ENCODE measurements at places on chromosomes 4 and X.

- DNase-seq = no peak
Measured at GRCh38 chrX:68989865-68990606, 161.2 kb downstream of the EFNB1 start.

DNA sequence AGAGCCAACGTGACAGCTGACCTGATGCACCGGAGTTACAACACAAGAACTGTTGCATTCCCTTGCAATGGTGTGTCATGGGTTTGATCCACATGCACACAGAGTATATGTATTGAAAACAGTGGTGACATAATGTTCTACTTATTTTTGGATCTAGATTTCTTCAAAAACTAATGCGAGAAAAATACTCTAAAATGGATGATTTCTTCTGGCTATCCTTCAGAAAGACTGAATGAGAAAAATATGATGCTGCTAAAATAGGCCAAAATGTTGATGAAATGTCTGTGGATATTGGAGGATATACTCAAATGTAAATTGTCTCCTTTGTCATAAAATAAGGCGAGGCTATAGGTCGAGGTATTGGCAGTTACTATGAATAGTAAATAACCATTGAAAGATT is 30.4 kb downstream of the LIMCH1 start:
- DNase-seq = no peak

- DNase-seq = no peak
Measured at GRCh38 chrX:97909245-97909644, 1025.5 kb downstream of the RPA4 start.

DNA sequence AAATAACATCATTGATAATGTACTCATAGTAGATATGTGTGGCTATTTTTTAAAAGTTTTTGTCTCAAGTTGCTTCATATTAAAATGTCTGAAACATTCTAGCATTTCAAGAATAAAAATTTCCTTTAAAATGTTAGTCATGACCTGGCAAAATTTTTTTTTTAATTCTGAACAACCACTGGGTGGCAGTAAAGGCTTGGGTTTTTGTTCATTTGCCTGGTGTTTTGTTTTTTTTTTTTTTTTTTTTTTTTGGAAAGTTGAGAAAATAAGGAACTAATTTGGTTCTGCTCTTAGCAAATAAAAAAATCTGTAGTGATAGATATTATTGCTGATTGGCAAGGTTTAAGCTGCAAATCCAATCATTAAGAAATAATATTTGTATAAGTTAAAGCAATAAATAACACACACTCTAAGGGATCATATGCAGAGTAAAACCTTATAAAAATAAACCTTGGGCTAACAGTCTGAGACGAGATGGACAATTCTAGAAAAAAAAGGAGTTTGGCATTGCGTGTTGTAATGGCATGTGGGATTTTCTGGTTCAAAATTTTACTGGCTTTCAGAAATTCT is 81.4 kb downstream of the CEP44 start:
- peak; percentile 21 for DNase-seq

GRCh38 chrX:95332530-95332929 is 1352.1 kb upstream of the DIAPH2 start:
- no peak for DNase-seq

DNA sequence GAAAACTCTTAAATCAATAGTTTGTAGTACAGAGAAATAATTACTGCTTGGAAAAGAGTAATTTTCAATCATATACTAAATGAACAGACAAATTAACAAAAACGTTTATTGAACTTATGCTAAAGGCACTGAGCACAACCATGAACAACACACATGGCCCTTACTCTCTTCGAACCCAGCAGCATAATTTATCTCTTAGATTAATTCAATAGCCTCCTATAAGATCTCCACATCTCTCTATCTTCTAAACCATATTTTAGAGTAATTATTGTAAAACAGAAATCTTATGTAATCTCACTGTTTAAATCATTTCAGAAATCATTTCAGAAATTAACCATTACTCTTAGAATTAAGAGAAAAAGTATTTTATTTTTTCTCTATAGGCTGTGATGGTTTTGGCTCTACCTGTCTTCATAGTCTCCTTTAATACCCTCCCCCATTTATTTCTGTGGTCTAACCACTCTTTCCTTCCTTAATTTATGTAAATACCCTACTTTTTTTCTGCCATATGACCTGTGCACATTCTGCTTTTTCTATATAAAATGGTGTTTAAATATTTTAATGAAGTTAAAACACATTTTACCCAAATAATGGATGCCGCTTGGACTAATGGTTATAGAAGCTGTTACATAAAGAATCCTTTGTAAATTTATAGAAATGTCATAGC is 218.5 kb downstream of the CCSER1 start:
- DNase-seq = no peak

GRCh38 chr4:17544205-17544604 is 29.2 kb downstream of the CLRN2 start:
- DNase-seq = no peak

GRCh38 chr4:174561560-174561959 is 39.3 kb upstream of the HPGD start:
- no peak for DNase-seq

DNA sequence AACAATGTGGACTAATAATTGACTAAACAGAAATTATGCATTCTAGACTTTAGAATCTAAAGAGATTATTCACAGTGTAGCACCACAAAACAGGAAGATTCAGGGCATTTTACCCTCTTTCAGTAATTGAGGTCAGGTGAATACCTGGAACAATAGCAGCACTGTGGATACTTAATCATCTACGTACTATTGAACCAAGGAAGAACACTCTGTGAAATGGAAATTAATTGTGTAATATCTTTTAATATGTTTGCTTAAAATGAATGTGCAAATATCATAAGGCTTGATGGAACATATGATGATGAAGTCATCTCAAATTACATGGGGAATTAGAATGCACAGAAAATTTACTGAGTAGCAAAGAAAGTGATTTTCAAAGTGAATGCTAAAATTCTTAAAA is 68.5 kb upstream of the MAP9 start:
- no peak for DNase-seq

Data from K562 (cell line).